ENCODE measurements at places on chromosomes 2 and 18.

GRCh38 chr2:230980468-230980867 is 15.5 kb upstream of the SPATA3 start:
- no peak for DNase-seq

- no peak for DNase-seq
These were observed 1494.6 kb upstream of the DDX18 start for GRCh38 chr2:116319935-116320334.

- DNase-seq = no peak
These were observed 133.3 kb downstream of the LCLAT1 start for GRCh38 chr2:30580391-30580790.

DNA sequence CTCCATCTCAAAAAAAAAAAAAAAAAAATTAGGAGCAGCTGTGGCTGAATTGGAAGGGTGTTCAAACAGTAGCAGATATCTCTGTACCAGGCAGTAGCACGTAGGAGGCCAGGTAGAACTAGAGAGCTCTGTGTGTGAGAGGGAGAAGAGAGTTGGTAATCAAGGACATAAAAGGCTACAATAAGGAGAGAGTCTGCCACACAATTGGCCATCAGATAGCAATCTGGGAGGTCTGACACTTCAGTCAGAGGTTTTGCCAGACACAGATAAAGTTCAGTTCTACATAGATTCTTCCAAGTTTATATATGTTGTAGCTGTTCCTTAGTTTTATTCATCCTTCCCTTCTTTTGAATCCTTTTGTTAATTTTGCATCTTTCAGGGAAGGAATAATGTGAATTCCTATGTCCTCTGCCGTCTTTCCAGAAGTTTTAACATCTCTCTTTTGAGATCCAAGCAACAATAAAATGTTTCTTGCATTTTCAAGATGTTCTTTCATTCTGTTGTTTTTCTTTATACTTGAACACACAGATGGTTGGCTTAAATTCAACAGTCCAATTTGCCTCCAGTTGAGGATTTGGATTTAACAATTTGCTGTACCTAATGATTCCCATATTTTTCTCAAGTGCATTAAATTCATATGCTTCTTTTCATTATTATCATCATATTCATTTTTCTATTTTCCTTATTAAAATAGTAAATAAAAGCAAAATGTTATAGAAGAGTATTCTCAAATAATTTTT is 600.3 kb upstream of the GCFC2 start:
- DNase-seq = no peak

DNA sequence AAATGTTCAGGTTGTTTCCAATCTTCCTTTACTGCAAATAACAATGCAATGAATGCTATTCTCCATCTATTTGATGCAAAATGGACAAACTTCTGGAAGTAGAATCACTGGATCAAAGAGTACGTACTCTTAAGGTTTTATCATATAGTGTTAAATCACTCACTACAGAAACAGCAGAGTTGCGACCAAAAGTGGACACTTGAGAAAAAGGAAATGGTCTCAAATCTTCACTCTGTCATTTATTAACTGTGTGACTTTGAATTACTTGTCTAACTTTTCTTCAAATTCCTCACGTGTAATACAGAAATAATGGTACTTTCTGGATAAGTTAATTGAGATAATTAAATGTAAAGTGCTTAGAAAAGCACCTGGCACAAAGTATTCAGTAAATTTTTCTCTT is 78.1 kb downstream of the CERKL start:
- no peak for DNase-seq

- no peak for DNase-seq
These were observed 51.0 kb upstream of the BCL2L11 start for GRCh38 chr2:111069722-111070121.

GRCh38 chr2:109609352-109610024 is 4.3 kb downstream of the SEPTIN10 start:
- no peak for DNase-seq

- no peak for DNase-seq
These were observed 69.8 kb upstream of the TANK start for GRCh38 chr2:161090411-161090810.

DNA sequence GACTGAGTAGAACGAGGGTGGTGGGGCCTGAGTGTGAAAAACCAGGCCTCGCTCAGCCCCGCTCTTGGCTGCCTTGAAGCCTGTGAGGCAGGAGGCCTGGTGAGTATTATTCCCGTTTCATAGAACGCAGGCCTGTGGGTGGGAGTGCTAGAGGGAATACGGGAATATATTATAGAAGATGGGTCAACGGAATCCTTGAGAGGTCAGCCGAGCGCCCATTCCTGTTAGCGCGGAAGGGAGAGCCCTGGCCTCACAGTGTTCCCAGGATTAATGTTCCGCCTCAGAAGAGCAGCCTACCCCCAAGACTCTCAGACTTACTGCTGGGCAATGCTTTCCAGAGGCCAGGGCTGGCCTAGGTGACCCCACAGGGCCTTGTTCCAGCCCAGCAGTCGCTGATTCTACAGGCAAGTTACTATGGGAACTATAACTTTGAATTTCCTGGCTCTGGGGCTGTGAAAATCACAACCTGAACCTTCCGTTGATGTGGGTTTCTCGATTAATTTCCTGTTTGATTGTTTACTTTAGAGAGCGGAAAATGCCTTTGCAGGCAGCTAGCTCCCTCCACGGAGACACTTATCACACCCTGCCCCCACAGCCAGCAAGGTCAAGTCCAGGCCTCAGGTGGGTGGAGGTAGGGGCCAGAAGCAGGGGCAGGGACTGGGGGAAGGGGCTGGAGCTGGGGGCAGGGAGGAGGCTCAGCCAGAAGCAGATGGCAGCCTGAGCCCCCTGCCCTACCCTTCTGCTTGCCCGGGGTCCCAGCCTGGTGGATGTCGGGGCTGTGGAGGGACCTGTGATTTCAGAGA is 108.3 kb downstream of the SMAD7 start:
- peak; percentile 30 for DNase-seq

DNA sequence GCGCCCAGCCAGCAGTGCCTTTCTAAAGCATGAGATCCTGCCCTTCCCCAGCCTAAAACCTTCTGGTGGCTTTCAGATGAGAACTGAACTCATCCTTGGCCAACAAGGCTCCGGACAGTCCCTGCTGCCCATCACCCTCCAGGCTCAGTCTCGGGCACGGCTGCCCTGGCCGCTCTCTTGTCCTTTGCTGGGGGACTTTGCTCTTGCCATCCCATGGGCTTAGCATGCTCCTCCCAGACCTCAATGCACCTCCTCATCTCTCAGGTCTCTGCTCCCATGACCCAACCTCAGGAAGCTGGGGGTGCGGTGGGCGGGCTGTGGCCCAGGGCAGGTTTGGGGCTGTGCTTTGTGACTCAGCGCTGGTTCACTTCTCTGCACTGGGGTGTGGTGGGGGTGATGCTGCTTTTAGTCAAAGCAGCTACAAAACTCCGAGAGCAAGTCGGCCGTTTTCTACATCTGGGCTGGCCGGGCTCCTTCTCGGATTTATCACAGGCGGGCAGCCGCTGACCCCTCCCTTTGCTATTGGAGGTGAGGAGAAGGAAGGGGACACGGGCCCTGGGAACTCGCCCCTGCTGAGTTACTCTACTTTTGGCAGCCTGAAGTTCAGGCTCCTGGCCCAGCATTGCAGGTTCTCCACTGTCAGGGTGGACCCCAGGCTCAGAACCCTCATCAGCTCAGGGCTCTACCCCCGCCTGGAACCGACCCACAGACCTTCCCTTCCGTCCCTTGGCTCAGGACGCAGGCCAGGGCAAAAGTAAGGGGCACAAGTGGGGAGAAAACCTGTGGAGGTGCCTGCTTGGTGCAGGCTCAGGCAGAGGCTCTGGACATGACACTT is 90.6 kb upstream of the TAF1B start:
- peak; percentile 81 for DNase-seq

GRCh38 chr2:121329786-121330185 is 44.8 kb upstream of the TFCP2L1 start:
- no peak for DNase-seq

GRCh38 chr2:85750587-85751575 is 2.9 kb upstream of the ATOH8 start:
- DNase-seq = no peak

DNA sequence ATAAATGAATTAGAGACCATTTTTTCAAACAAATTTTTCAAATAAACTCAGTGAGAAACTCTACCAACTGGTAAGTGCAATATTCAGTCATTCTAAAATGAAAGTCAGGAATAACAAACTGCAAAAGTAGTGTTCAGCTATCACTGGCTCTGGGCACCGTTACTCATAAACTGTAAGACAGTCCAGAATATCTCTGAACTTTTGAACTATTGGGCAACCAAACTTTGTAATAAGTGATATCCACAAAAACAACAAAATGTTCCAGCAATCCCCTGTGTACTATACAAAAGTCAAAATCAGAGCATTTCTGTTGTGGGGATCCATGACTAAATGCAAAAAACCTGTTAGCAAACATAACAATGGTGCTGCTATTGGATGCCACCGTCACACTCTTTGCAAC is 56.3 kb downstream of the SLC25A12 start:
- DNase-seq = no peak

DNA sequence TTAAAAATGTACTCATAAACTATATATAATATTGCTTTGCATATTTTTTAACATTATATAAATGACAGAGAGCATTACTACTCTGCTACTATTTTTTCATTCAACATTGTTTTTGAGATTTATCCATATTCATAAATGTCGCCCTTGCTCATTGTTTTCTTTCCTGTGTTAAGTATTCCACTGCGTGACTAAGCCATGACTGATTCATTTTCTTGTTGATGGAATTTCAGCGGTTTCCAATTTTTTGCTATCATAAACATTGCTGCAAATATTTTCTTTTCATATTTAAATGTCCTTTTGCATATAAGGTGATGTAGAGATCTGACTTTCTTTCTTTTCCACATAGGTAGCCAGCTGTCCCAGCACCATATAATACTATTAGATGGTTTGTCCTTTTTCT is 57.6 kb downstream of the SFXN5 start:
- no peak for DNase-seq

DNA sequence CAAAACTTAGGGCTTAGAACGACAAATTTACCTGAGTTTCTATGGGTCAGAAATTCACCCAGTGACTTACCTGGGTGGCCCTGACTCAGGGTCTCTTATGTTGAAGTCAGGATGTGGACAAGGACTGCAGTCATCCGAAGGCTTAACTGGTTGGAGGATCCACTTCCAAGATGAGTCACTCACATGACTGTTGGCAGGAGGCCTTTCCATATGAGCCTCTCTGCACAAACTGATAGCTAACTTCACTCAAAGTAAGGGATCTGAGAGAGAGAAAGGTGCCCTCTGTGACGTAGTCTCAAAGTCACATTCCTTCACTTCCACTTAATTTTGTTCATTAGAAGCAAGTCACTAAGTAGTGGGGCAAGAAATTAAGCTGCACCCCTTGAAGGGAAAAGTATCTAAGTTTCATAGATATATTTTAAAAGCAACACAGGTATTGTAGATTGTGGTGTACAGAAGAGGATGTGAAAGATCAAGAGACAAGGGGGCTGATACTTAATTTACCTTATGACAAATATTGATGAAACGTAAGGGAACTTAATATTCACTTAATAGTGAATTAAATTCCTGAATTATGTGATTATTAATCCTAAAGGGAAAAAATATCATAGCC is 48.4 kb downstream of the TANK start:
- no peak for DNase-seq

DNA sequence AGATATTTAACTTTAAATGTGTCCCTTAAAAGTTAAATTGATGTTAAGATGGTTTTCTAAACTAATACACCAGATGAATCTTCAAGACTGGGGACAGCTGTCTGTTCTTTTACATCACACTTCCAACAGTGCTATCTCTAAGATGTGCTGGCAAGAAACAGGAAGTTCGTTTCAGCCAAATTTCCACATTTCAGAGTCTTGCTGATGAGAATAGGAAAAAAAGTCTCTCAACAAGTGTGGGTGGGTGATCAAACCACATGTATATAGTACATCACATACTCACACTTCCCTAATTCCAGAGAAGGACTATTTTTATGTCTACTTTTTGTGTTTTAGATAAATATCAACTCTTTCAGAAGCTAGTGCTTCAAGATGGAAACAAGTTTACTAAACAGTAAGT is 1712.8 kb upstream of the TMEFF2 start:
- no peak for DNase-seq

GRCh38 chr2:37456479-37456878 is 112.0 kb downstream of the QPCT start:
- DNase-seq = peak; percentile 9

Data from activated CD8-positive, alpha-beta memory T cell treated with anti-CD3 and anti-CD28 coated beads for 4 hours (primary cell).